ENCODE measurements at places on chromosomes 1 and 21. TPM values are rescaled to one million over a fixed set of nuclear protein-coding genes. Genes with fewer than 3 reads are reported as not detected.

Gene LORICRIN
- not detected for total RNA-seq

Gene ELAPOR1
- 0.95 TPM for total RNA-seq

Gene MIGA1
- 11.5 TPM for total RNA-seq

Gene SPRR2E
- total RNA-seq, result not detected

Gene OXCT2
- total RNA-seq, result 0.09 TPM

Gene SPAG17
- total RNA-seq, result not detected

Gene CR1L
- total RNA-seq, result not detected

Gene PODN
- 51.2 TPM for total RNA-seq

Gene RASAL2
- 7.3 TPM for total RNA-seq

Gene PCBP3
- 1.1 TPM for total RNA-seq

Gene NBPF4
- not detected for total RNA-seq

Gene HNRNPU
- 291 TPM for total RNA-seq

Gene NBPF1
- total RNA-seq, result 41.0 TPM

Gene RGS18
- not detected for total RNA-seq

Gene RHOU
- total RNA-seq, result 0.17 TPM

Gene OR6N1
- total RNA-seq, result not detected

Gene RGS4
- total RNA-seq, result 2.7 TPM

Gene TCHH
- not detected for total RNA-seq

Gene SMCP
- total RNA-seq, result not detected

Gene CFHR1
- total RNA-seq, result 0.16 TPM

Gene MYCL
- total RNA-seq, result 0.09 TPM

Gene GBP5
- total RNA-seq, result 0.16 TPM

Gene LRRN2
- 0.34 TPM for total RNA-seq

Gene AMY2A
- total RNA-seq, result 0.09 TPM

Gene CNR2
- total RNA-seq, result not detected

Gene TINAGL1
- total RNA-seq, result 2.4 TPM

Gene PTPRF
- total RNA-seq, result 15.3 TPM

Measured in bronchial smooth muscle cell (primary cell).